IPS-NIHi11 (cell line): ENCODE measurements at places on chromosomes 4 and X.

- no peak for DNase-seq
Measured at GRCh38 chrX:129979207-129979920, 3.1 kb upstream of the BCORL1 start.

DNA sequence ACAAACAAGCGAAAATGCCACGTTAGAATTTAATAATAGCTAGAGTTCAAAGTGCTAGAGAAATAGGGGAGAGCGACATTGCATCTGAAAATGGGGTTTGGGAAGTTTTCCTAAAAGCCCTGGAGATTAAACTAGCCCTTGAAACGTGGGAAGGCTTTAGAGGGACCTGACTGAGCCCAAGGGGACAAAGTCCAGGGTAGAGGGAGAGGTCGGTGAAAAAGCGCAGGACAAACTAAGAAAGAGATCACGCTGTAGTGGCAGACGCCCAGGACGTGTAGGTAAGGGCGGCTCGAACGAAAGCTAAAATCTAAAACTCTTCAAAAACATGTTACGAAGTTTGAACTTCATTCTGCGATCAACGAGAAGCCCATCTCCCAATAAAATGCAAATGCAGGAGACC, 1.1 kb upstream of the ATP11C start:
- DNase-seq, result no peak

GRCh38 chr4:72112514-72113156, 80.8 kb downstream of the NPFFR2 start:
- DNase-seq, result no peak

- DNase-seq, result no peak
Measured at GRCh38 chr4:86531440-86531839, 62.7 kb upstream of the PTPN13 start.

DNA sequence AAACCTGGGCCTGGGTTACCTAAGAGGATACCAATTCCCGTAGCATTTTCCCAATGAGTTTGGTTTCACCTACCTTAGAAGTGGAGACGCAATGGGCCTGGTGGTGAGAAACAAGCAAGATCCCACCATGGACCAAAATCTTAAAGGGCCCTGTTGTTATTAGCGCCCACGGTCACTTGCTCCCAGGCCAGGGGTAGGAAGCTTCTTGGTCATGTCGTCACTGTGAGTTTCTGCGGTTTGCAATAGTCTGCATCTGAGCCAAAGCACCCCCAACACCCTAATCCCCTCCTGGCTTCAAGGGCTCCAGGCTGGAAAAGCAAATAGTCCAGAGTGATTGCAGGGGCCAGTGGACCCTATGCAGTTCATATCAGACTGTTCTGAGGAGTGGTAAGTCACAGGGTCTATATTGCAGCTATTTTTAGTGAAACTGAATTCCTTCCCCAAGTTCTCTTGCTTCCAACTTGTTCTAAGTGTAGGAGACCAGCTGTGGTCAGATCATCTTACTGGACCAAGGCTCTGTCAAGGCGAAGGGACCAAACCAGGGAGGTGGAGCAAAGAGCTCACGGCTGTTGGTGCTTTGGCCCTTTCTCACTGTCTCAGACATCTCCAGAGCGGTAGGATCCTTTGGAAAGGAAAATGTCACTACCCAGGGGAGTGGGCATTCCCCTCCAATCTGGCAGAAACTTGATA, 307.9 kb upstream of the F9 start:
- DNase-seq, result no peak

DNA sequence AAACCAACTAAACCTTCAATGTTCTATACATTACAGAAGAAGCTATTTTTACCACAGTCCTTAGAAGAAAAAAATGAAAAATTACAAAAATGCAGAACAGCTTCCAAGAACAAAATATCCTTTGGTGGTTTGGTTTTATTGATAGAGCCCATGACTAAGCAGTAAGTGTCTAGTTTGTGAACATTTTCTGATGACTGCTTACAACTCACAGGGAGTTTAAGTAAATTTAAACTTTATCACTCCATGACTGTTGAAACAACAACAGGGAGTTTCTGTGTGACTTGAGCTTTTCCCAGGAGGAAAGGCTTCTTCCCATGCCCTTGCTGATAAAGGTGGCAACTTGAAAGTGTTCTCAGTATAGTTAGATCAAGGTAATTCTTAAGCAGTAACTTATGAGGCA, 2.9 kb downstream of the PF4 start:
- DNase-seq, result no peak

GRCh38 chrX:51155157-51155556, 177.5 kb upstream of the NUDT10 start:
- DNase-seq, result no peak

GRCh38 chrX:129779747-129780146, at the start of gene SASH3:
SASH3 (plus strand) TSS chrX:129779949; CDS start chrX:129780098, 149 bp downstream.
- DNase-seq, result no peak

DNA sequence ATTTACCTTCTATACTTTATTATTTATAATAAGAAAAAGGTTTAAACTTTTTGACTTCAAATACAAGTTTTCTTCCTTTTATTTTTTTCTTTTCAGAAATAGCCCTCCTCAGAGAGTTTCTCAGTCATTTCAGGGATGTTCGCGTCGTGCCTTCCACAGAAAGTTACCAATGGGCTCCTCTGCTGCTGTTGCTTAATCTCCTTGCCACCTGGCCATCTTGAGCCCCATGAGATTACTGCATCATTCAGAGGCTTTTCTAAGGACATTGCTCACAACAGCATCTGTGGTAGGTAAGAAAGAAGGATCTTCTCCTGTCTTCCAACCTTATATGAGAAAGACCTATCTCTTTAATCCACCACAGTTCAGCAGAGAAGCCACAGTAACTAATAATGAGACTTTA, 1361.9 kb upstream of the ADGRL3 start:
- DNase-seq, result no peak

DNA sequence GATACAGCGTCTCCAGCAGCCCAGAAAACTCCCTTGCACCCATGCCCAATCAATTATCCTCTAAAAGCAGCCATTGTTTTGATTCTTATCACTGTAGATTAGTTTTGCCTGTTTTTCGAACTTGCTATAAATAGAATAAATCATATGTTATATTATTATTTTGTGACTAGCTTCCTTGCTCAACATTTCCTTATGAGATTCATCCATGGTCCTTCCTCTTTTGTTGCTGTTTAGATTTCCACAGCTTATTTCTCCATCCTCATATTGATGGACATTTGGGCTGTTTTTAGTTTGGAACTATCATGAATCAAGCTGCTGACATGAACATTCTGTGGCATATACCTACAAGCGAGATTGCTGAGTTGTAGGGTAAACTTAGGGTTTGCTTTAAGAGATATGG, 595.3 kb downstream of the BCOR start:
- DNase-seq, result no peak

DNA sequence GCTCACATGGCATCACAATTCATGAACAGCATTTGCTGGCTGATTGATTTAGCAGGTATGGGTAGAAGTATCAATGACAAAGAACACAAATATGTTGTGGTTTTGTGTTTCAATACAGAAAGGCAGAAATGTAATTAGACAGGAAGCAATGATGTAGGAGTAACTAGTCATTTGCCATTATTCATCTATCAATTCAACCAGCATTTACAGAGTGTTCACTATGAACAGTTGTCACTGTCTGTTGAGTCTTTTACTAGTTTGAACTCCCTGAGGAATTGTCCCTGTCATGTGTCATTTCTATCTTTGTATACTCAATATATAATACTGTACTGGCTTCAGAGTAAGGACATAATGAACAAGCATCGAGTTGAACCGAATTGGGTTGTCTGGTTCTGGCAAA, 51.5 kb upstream of the ARHGAP24 start:
- no peak for DNase-seq

GRCh38 chr4:146930673-146931072, 15.0 kb downstream of the TTC29 start:
- no peak for DNase-seq

DNA sequence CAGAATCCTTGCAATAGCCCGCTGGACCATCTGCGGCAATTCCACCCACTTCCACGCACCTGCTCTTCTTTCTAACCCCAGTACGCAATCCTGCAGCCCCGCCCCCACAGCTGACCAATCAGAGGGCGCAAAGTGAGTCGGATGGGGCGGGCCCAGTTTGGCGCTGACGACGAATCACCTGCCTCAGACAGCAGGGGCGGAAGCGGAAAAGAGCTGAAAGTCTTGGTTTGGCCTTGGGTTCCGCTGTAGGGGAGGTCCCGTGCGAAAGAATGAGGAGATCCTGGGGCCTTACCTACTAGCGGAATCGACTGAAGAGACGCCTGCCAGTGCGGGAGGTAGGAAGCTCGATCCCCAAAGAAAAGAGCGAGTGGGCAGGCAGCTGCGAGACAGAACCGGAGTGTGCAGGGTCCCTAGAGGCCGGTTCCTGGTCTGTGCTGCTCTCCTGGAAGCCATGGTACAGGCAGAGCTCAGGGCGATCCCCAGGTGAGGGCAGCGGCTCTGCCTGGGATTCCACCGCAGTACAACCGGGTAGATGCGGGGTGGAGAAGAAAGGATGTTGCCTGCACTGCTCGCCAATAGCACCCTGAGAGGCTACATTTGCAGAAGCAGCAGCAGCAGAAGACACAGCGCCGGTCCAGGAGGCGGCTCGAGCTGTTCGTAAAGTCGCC, at the start of gene TMEM184C:
TSS of gene TMEM184C (plus strand) at position 225 of the 668 bp plus-strand sequence. CDS start 560 bp downstream, outside the sequence.
- DNase-seq, result peak; percentile 95

DNA sequence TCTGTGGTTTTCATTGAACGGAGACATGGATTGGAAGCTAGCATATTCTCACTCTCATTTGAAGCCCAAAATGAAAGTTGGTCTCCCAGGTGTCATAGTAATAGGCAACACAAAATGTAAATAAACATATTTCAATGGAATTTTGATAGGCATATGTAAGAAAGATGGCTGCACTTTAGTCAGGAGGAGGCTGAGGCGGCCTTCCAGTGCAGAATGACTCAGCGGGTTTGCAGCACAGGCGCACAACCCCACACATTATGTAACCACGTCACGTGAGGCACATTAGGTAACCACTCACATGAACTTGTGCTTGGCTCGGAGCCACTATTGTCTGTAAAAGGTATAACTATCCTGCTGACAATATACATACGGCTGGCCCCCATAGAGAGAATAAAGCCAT, 381.7 kb downstream of the GPAT3 start:
- no peak for DNase-seq

GRCh38 chr4:101187841-101188240, 159.5 kb downstream of the PPP3CA start:
- no peak for DNase-seq

GRCh38 chr4:101037938-101038413, 309.4 kb downstream of the PPP3CA start:
- DNase-seq, result no peak

DNA sequence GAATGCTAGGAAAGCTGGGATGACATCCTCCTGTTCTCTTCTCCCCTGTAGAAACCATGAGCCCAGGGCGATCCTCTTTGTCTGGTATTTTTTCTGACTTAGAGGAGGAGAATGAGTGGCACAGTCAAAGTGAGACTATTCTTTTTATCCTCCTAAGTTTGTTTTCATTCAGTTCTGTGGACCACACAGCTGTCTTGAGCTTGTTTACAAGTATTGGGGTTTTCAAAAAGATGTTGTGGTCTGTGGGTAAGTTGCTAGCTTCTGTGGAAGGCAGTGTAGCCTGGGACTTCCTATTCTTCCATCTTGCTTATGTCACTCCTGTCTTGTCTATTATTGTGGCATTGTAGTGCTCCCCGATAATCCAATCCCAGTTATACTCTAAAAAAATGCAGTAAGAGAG, 223.0 kb downstream of the PAPSS1 start:
- no peak for DNase-seq

- DNase-seq, result no peak
Measured at GRCh38 chr4:132269303-132269990, 879.6 kb upstream of the PCDH10 start.

DNA sequence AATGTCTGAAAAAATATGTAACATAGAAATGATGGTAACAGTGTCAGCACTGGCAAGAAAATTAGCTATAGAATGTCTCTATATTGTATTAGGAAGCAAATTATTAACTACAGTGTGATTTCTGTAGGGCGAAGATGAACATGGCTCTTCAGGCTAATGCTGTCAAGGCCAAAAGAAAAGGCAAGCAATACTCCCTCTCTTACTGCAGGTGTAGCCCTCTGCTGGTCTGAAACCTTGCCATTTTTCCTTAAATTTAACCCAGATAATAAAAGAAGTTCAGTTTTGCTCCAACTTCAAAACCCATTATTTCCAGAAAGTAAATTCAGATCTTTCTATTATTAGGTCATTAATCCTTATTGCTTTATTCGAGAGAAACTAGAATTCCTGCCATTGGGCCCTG, 215.9 kb downstream of the LRBA start:
- DNase-seq, result peak; percentile 21

- DNase-seq, result no peak
Measured at GRCh38 chr4:23837371-23837770, 52.5 kb downstream of the PPARGC1A start.

DNA sequence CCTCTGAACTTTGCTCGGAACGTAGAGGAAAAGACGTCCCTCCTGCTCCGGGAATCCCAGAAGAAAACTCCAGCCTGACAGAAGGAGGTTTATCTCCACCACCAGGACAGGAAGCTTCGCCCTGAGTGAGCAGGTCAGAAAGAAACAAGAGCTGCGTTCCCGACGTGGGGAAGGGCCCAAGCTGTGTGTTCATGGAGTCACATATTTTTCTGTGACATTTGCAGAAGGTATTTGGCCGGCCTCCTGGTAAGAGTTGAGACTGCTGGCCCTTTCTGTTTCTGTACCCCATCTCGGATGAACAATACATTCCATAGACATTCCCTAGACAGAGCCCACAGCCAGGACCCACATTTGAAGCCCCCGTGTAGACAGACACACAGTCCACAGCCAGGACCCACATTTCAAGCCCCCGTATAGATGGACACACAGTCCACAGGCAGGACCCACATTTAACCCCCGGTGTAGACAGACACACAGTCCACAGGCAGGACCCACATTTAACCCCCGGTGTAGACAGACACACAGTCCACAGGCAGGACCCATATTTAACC, 230.8 kb downstream of the SHOX start:
- DNase-seq, result no peak

- DNase-seq, result no peak
Measured at GRCh38 chr4:66539745-66540144, 869.5 kb upstream of the EPHA5 start.

DNA sequence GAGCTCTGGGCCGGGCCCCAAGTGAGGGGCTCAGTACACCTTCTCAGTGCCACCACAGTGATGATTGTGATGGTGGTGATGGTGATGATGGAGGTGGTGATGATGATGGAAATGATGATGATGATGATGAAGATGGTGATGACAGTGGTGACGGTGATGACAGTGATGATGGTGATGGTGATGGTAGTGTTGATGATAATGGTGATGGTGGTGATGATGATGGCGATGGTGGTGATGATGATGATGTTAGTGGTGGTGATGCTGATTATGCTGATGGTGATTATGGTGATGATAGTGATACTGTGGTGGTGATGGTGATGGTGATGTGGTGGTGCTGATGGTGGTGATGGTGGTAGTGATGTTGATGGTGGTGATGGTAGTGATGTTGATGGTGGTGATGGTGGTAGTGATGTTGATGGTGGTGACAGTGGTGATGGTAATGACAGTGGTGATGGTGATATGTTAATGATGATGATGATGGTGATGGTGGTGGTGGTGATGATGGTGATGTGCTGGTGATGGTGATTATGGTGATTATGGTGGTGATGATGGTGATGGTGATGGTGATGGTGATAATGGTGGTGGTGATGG, 29.9 kb downstream of the HMX1 start:
- no peak for DNase-seq

GRCh38 chr4:125225806-125226205, 88.9 kb upstream of the FAT4 start:
- DNase-seq, result no peak
